Forelimb muscle (tissue), 1 donor: ENCODE measurements at places on chromosomes 6 and 20.
A peak's percentile ranks its signal among the peaks of the same experiment; 100 is the strongest.

GRCh38 chr20:5996765-5997164, 46.3 kb downstream of the MCM8 start:
- DNase-seq: no peak

- DNase-seq: no peak
Observed at GRCh38 chr6:17167327-17167979, 65.6 kb downstream of the STMND1 start.

DNA sequence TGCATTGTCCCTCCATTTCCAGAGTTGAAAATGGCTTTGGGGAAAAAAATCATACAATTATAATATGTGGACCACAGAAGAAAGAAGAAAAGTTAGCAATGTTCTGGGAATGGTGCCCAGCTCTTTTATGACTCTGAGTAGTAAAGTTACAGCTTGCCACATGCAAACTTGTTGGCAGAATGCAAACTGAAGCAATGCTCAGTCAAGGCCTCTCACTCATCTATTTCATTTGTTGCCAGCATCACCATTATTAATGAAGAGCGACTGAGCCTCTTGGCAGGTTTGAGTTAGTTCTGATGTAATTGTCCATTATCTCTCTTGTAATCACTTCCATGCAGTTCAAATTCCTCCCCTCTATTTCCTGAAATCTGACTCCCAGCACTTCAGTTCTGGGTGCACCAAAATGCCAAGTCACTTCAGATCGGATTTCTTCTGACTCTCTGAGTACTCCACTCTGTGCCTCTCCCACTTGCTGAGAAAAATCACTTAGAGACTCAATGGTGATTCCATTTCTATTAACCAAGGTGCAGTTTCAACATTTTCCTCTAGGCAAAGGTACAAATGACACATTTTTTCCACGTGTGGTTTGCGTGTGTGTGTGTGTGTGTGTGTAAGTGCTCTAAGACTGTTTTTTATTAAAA, 154.4 kb upstream of the STMND1 start:
- DNase-seq: peak; percentile 90

DNA sequence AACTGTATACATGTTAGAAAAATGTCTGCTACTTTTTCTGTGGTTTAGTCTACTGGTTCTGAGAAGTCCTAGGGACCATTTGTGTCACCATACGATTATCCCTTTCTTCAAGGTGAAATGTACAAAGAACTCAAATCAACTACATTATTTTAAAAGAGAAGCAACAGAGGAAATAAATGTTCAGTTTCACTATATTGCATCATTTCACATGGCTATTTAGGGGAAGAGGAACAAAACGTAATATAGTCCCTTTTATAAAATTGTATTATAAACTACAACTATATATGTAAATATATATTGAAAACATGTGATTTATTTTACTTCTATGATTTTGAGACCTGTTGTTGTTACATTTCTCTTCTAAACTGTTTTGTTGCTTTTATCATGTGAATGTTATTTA, 1308.0 kb downstream of the EPHA7 start:
- no peak for DNase-seq

- no peak for DNase-seq
Observed at GRCh38 chr6:166952121-166952520, 4.2 kb downstream of the RNASET2 start.

GRCh38 chr6:3575166-3575565, 118.3 kb upstream of the SLC22A23 start:
- DNase-seq: no peak

DNA sequence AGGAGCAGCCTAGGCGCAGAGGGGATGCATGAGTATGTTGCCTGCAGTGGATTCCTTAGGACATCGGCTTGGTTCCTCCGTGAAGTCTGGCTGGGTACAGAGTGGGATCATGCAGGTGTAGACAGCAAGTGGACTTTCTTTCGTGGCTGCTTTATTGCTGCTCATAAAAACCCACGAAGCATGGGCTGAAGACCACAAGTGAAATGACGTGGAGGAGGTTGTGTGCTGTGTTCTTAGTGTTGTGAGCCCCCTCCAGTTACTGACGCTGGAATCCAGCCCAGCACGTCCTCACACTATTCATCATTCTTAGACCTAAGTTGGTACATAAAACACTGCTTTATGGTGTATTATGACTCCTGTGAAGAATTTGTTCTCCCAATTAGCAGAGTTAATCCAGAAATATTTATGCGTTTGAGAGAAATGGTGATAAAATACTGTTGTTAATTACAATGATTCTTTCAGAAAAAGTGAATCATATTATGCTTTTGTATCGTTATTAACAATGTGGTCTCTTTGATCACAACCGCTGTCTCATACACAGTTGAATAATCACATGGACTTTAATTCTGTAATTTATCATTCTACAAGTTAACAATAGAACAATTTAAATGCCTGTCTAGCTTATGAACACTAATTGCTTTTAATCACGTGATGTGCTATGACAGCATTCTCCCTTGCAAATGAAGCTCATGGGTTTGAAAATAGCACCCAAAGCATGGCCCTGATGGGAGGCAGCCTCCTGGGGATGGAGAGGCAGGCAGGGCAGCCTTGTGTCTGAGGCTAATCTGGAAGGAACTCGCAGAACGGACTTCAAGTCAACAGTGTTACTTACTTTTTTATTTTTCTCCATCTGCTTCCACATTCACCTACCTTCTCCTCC, 233.9 kb upstream of the SYNDIG1 start:
- no peak for DNase-seq

GRCh38 chr6:81485395-81485794, 267.1 kb downstream of the TENT5A start:
- no peak for DNase-seq

DNA sequence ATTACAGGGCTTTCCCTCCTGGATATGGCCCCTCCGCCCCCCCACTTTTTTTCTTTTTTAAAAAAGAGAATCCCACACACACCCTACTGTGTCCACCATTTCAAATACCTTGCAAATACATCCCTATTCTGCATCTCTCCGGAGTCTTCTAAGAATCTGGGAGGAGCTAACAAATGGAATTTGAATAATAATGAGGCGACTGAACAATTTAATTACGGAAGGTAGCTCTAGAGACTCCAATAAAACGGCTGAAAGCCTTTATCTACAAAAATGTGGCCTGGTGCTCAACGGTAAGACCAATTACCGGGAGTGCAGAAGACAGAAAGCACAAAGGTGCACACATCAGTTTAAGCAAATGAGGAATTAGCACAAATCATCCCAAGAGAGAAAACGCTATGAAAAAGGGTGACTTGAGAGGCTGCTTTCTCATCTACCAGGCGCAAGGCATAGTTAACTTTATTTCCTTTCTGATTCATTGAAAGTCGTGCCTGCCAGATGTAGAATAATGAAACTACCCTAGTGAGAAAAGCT, 1.8 kb downstream of the RRAGD start:
- DNase-seq: no peak

GRCh38 chr6:39320363-39320984, 2.0 kb downstream of the KCNK16 start:
- no peak for DNase-seq

- no peak for DNase-seq
Observed at GRCh38 chr6:83092756-83093399, 25.4 kb downstream of the DOP1A start.

DNA sequence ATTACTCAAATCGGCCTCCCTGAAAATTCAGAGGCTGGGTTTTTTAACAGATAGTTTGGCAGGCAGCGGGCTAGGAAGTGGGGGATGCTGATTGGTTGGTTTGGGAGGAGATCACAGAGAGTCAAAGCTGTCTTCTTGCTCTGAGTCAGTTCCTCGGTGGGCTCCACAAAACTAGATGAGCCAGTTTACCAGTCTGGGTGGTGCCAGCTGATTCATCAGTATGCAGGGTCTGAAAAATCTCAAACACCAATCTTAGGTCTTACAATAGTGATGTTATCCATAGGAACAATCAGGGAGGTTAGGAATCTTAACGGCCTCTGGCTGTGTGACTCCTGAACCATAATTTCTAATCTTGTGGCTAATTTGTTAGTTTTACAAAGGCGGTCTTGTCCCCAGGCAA, 190.7 kb downstream of the C6orf118 start:
- DNase-seq: no peak

GRCh38 chr6:49543087-49543858, 7.2 kb upstream of the C6orf141 start:
- no peak for DNase-seq

- no peak for DNase-seq
Observed at GRCh38 chr6:107293350-107293749, 166.0 kb downstream of the PDSS2 start.

DNA sequence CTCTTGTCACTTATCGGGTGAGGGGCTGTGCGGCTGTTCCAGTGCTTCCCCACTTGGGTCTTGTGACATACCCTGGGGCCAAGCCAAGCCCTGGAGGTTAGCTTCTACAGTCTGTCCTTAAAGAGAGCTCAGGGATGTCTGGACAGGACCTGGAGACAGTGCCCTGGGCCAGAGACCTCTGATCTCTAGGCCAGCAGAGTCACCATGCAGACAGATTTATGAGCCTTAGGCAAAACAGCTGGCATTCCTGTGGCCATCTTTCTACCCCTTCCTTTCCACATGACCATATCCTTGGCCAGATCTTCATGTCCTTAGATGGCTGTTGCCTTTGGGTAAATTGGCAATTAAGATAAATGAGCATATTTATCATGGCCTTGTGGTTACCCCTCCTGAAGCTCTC, 678.6 kb downstream of the MAFB start:
- DNase-seq: no peak

GRCh38 chr20:6407163-6407562, 284.3 kb upstream of the FERMT1 start:
- no peak for DNase-seq

DNA sequence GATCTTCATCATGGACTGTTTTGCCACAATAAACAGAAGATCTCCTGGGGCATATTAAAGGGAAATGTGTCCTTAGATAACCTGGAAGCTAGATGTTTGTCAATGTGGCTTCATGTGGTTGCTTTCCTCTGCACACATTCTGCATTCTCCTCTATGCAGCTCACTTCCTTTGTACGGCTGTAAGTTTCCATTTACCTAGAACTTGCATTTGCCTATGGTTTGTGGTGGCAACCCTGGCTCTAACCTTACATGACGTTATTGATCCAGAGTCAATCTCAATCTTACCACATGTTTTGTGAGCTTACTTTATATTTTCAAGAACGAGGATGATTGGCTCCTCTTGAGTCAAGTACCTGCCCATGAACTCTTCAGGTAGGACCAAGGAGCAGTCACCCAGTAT, 863.1 kb downstream of the MAFB start:
- no peak for DNase-seq

DNA sequence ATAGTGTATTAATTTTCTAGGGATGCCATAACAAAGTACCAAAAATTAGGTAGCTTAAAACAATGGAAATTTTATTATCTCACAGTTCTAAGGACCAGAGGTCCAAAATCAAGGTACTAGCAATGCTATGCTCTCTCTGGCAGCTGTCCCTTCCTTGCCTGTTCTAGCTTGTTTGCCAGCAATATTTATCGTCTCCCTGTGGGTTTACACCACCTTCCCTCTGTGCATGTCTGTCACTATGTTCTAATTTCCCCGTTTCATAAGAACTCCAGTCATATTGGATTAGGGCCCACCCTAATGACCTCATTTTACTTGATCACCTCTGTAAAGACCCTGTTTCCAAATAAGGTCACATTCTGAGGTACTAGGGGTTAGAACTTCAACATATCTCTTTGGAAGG, 217.2 kb downstream of the IBTK start:
- DNase-seq: no peak

- DNase-seq: no peak
Observed at GRCh38 chr6:131923356-131923755, 27.8 kb downstream of the CCN2 start.

- no peak for DNase-seq
Observed at GRCh38 chr6:29764422-29765196, 41.4 kb downstream of the HLA-F start.

DNA sequence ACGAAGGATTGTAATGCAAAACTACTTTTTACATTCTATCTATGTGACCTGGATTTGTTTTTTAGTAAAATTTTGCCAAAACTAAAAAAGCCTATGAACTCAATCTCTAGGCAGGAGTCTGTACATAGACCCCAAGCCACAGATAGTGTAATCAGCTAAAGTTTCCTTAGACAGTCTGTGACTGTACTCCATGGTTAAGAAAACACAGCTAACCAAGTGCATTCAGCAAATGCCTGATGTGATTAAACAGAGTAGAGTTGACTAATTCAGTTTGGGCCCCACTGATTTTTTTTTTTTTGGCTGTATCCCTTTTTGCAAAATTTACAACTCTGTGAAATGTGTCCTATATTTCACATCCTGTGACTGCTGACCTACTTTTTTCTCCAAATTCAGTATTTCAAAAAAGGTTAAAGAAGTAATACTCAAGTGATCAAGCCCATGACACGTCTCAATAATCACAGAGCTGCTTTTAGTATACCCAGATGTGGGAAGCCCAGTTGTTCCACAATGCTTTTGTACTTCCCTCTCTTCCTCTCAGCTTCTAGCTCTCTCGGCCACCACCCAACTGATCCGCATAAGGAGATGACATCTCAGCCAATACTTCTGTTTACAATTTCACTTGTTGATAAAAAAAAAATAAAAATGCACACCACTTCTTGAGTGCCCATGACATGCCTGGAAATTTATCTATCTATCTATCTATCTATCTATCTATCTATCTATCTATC, 108.8 kb upstream of the TBX18 start:
- no peak for DNase-seq

- no peak for DNase-seq
Observed at GRCh38 chr6:43127877-43128276, 43.2 kb upstream of the SRF start.

- DNase-seq: no peak
Observed at GRCh38 chr6:146026873-146027272, 2.0 kb upstream of the GRM1 start.

DNA sequence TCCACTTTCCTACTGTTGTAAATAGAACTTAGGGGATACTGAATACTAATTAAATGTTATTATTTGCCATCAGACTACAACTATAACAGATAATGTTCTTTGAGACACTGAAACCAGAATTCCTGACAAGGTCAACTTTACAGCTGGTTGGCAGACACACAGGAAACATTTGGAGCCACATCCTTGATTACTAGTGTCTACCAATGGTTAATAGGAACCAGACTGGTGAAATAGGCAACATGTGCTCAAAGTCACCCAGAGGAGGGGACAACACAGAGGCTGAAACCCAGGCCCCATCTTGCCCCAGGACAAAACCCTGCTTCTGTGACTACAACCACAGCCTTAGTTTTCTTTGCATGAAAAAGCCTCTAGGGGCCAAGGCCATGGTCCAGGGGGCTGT, 47.8 kb upstream of the NT5E start:
- no peak for DNase-seq

DNA sequence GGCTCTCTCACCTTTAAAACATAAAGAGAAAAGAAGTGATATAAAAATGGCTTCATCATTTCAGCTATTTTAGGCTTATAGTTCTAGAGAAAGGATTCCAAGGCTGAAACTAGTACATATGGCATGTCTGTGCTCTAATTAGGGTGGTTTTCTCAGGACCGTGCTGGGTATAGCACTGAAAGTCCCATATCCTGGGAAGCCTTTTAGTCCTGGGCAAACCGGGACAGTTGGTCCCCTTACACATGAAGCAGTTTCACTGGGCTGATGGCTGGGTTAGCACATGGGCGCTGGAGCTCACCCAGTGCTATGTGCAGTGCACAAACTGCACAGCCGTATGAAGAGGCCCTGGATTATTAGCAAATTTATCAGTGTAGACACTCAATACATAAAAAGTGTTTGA, 110.5 kb downstream of the SGK1 start:
- no peak for DNase-seq
